Right renal cortex interstitium (tissue), 3 donors: ENCODE measurements at places on chromosomes 3 and 15. TPM values are rescaled to one million over a fixed set of nuclear protein-coding genes. Genes with fewer than 3 reads are reported as not detected.

Gene MYH15
- 0.28 TPM for polyA plus RNA-seq

Gene CELSR3
- 0.74 TPM for polyA plus RNA-seq

Gene EOMES
- polyA plus RNA-seq, result 0.19 TPM

Gene FILIP1L
- polyA plus RNA-seq, result 20.4 TPM

Gene MUC13
- polyA plus RNA-seq, result not detected

Gene CD86
- polyA plus RNA-seq, result 1.7 TPM

DNA sequence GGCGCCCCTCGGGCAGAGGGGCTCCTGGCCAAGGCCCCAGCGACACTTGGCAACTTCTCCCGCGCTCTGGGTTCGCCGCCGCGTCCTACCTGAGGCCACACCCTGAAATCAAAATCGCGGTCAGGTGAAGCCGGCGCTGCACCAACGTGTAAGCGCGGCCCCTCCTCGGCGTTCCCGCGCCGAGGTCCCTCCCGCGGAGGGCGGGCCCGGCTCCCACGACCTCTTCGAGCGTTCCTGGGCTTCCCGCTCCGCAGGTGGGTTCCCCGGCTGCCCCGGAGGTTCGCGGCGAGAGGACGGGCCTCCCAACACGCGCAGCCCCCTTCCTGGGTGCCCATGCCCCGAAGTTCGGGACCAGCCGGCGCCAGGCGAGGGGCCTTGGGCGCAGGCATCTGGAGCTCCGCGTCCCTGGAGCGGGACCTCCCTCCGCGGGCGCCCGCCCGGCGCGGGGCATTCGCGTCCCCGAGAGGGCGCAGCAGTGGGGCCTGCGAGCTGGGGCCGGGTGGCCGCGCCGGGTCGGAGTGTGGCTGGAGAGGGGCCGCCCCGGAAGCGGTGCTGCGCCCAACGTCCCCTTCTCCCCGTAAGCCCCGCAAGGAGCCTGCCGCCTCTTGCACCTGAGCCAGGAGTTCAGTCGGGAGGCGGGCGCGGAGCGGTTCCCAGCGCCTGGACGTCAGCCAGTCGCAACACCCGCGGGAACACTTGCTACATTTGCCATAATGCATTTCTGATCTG, 13.7 kb downstream of the PAK6 start:
- DNase-seq, result peak; percentile 12

DNA sequence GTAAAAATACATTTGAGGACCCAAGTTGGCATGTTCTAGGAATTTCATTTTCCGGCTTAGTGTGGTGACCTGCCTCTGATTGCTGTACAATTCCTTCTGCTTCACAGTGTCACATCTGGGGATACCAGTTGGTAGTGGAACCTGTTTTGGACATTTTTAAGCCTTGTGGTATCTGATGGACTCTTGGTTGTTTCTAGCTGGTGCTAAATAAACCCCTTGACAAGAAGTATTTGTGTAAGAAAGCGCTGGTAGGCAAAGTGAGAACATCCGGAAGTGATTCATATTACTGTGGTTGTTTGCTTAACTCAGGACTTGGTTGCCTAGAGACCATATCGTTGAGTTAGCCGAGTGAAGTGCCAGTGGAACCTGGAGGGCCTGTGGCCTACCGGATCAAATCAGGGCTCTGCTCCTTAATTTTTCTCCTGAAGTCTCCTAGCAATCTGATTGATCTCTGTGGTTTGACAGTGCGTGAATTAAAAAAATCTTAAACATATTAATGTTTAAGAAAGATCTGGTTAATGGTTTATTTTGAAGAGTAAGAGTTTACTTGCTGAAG, 12.8 kb downstream of the IQGAP1 start:
- peak; percentile 79 for DNase-seq

- no peak for DNase-seq
Observed at GRCh38 chr3:111903067-111903511, 44.0 kb downstream of the PHLDB2 start.

- DNase-seq, result no peak
Observed at GRCh38 chr3:141006344-141006743, 44.8 kb upstream of the SPSB4 start.

DNA sequence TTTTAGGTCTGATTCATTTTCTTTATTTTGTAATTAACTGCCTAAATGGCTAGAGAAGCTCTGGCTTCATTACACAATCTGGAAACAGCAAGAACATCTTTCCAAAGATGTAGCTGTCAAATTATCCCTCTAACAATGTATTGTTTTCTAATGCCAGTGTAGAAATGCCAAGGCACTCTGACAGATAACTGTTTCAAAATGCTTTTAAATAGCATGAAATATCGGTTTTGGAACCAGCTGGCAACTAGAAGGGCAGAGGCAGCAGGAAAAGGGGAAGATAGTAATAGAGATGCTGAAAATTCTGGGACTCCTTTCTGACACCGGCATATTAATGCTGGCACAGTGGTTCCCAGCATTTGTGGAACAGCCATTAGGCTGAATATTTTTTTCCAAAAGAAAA, 26.1 kb downstream of the MORC1 start:
- no peak for DNase-seq

- no peak for DNase-seq
Observed at GRCh38 chr15:34076785-34077184, 24.9 kb downstream of the EMC7 start.

- no peak for DNase-seq
Observed at GRCh38 chr3:129429080-129429451, 630 bp upstream of the EFCAB12 start.

DNA sequence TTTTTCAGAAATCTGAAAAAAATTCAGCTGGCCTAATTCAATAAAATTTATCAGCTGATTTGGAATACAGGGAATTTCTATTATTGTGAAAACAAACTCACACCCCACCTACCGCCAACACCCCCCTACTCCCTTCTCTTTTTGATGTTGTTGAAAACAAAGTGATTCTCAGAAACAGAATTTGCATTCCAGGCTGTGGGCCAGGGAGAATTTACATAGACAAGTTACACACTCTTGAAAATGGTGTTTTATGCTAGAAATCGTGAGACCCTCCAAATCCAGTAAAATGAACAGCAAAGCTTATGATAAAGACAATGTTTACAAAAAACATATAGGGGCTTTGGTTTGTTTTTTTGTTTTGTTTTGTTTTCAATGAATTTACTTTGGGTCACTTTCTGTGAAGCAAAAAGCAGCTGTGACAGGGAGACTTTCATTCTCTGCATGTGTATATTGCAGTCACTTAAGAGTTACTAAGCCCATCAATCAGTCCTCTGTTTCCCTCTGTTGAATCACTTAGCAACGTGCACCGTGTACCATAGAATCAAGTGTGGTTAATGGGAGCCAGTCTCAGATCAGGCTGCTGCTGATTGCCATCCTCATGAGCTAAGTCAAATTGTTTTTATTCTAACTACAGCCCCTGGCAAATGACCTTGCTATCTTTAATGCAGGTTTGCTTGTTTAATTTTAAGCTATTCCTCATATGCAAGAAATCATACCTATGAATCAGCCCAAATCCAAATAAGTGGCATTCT, 159.8 kb downstream of the ALCAM start:
- DNase-seq, result no peak

- no peak for DNase-seq
Observed at GRCh38 chr15:65354835-65355172, 23.0 kb downstream of the IGDCC3 start.

- no peak for DNase-seq
Observed at GRCh38 chr3:29503958-29504357, 223.1 kb downstream of the RBMS3 start.

DNA sequence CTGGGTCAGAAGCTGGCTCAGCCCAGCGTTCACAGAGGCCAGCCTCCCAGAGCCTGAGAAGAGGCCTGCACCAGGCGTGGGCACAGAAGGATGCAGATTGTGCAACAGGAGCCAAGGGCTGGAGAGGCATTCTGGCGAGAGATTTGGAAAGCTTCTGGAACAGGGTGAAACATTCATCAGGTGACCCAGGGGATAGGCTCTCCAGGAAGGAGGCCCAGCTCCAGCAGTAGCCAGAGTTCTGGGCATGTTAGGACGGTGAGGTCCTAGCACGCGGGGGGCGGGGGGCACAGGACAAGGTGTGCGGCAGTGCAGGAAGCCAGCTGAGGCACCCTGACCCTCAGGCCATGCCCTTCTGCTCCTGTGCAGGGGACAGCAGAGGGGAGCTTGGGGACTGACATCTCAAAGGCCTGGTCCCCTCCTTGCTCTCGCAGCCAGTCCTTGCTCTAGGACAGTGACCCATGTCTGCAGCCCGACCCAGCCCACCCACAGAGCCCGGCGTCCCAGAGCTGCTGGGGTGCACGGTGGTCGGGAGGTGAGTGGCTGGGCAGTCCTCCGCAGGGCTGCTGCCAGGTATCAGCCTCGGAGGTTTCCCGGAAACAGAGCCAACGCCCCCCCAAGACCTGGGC, 111.7 kb upstream of the KLF13 start:
- no peak for DNase-seq

DNA sequence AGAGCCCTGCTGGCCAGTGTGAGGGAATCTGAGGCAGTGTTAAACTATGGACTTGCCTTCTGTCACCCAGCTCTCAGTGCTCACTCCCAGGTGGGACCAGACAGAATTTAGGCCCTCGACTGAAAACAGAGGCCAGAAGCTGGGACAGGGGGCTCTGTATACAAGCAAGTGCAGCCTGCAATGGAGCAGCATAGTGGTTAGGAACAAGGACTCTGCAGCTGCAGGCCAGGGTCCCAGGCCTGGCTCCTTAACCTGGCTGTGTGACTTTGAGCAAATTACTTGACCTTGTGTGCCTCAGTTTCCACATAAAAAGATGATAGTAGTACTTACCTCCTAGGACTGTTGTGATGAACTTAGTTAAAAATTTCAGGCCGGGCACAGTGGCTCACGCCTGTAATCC, 39.8 kb downstream of the CMTM7 start:
- no peak for DNase-seq
